Thymus (tissue), 14 donors: ENCODE measurements at places on chromosomes 1 and 21. TPM values are rescaled to one million over a fixed set of nuclear protein-coding genes. Genes with fewer than 3 reads are reported as not detected.

UBE2J2 gene
- 34.7 TPM for total RNA-seq

SLAMF9 gene
- total RNA-seq, result 0.09 TPM

GRCh38 chr1:217977943-217978342 is 307.1 kb upstream of the RRP15 start:
- H3K27me3 ChIP-seq, result no peaks in the 10 kb centered on the region
- no peak for DNase-seq
- H3K27ac ChIP-seq, result no peak overlapping the region

GRCh38 chr1:115192200-115192767 is 103.0 kb upstream of the TSPAN2 start:
- no peaks in the 10 kb centered on the region for H3K27me3 ChIP-seq
- DNase-seq, result no peak
- no peaks in the 10 kb centered on the region for H3K36me3 ChIP-seq
- H3K4me3 ChIP-seq, result no peak overlapping the region
- H3K27ac ChIP-seq, result no peak overlapping the region
- no peaks in the 10 kb centered on the region for H3K4me1 ChIP-seq
